ENCODE measurements at places on chromosomes 12 and 14.

GRCh38 chr12:47819138-47819895 is 386 bp downstream of the HDAC7 start:
- DNase-seq = no peak

DNA sequence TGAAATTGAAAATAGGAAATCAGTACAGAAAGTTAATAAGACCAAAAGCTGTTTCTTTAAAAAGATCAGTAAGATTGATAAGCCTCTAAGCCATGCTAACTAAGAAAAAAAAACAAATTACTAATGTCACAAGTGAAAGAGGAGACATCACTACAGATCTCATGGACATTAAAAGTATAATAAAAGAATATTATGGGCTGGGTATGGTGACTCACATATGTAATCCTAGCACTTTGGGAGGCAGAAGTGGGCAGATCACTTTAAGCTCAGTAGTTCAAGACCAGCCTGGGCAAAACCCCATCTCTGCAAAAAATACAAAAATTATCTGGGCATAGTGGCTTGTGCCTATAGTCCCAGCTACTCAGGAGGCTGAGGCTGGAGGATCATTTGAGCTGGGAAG is 30.5 kb downstream of the B4GALNT3 start:
- no peak for DNase-seq

DNA sequence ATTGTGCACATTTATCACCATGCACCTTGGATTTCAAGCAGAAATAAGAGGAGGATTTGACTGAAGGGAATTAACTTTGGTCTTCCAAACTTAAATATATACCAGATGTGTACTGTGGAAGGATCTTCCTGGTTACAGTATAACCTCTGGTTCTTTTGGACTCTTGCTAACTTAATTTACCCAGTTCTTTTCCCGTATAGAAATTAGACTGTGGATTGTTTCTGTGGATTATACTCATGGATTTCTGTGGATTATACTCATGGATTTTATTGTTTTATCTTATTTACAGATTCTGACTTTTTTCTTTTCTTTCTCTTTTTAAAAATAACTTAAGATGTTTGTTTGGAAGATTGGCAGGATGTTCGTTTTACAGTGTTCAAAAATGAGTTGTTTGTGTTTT is 215.3 kb downstream of the RAD51B start:
- no peak for DNase-seq

DNA sequence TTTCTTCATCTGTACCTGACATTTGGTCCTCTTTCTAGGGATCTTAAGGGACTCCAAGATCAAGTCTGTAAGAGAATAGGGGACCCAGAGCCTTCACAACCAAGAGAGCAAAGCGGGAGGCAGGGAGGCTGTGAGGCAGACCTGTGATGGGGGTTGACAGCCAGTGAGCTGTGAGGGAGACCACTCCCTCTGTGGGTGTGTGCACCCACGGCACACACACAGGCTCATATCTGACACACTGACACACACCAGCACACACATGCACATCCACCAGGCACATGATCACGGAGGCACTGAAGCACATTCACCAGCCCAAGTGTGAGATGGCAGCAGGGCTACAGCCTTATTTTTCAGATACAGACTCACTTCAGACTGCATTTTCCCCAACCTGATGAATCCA is 55.2 kb downstream of the SPTB start:
- DNase-seq = no peak

- no peak for DNase-seq
These were observed 21.8 kb downstream of the VDR start for GRCh38 chr12:47882781-47883546.
